H9 (cell line): ENCODE measurements at places on chromosomes 7 and 10. TPM values are rescaled to one million over a fixed set of nuclear protein-coding genes. Genes with fewer than 3 reads are reported as not detected.

PRSS1 gene
- total RNA-seq = not detected in 2 replicates

RAB19 gene
- total RNA-seq = 14.4 and 15.1 TPM in 2 replicates

GRCh38 chr10:94583124-94583523 is 37.5 kb downstream of the HELLS start:
- H3K27me3 ChIP-seq = no peaks in the 10 kb centered on the region
- no peak overlapping the region for H3K27ac ChIP-seq
- peaks cover 19% of the 10 kb centered on the region; the same call in 2 of the 3 replicates for H3K36me3 ChIP-seq
- no peak for DNase-seq
- H3K4me3 ChIP-seq = no peak overlapping the region
- no peaks in the 10 kb centered on the region for H3K4me1 ChIP-seq

PIK3CG gene
- total RNA-seq = not detected in 2 replicates

- no peaks in the 10 kb centered on the region for H3K36me3 ChIP-seq
- H3K4me3 ChIP-seq = no peak within 1 kb of the TSS
- H3K27ac ChIP-seq = no peak within 1 kb of the TSS
These were observed at the start of gene LRRC72 for GRCh38 chr7:16526742-16527540. TSS of gene LRRC72 (plus strand) at chr7:16526825. CDS start at chr7:16526953, 128 bp downstream.

PKD2L1 gene
- total RNA-seq = 0.20 TPM in 1 of 2 replicates, not detected in the other

OR2AE1 gene
- total RNA-seq = not detected in 2 replicates

GRCh38 chr10:121455377-121455776 is 142.9 kb downstream of the FGFR2 start:
- H3K4me3 ChIP-seq = no peak overlapping the region
- no peak overlapping the region for H3K27ac ChIP-seq
- H3K36me3 ChIP-seq = no peaks in the 10 kb centered on the region

GRCh38 chr10:29658984-29659965 is 24.5 kb upstream of the SVIL start:
- H3K27ac ChIP-seq = no peak overlapping the region
- H3K36me3 ChIP-seq = peaks cover 34% of the 10 kb centered on the region
- DNase-seq = no peak
- H3K4me1 ChIP-seq = peaks cover 5% of the 10 kb centered on the region
- no peaks in the 10 kb centered on the region for H3K27me3 ChIP-seq

DNA sequence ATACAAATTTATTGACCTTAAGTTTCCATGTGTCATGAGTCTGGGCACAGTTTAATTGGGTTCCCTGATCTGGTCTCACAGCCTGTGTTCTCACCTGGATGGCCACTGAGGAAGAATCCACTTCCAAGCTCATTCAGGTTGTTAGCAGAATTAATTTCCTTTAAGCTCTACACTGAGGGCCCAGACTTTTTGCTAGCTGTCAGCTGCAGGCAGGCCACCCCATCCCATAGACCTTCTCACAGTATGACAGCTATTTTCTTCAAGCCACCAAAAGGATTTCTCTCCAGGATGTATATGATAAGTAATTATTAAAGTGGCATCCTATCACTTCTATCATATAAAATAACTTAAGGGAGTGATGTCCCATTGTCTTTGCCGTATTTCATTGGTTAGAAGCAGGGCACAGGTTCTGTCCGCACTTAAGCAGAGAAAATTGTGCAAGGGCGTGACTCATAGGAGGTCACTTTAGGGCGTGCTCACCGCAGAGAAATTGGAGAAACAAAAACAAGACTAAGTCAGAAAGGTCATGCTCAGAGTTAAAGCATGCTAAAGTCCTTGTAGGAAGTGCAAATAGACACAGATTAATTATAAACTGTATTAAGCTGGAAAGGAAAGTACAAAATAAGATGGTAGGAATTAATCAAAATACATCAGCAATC is 109.9 kb downstream of the AHR start:
- H3K27ac ChIP-seq = no peak overlapping the region
- no peaks in the 10 kb centered on the region for H3K4me1 ChIP-seq
- no peaks in the 10 kb centered on the region for H3K36me3 ChIP-seq
- H3K4me3 ChIP-seq = no peak overlapping the region
- DNase-seq = no peak
- H3K27me3 ChIP-seq = no peaks in the 10 kb centered on the region

DNA sequence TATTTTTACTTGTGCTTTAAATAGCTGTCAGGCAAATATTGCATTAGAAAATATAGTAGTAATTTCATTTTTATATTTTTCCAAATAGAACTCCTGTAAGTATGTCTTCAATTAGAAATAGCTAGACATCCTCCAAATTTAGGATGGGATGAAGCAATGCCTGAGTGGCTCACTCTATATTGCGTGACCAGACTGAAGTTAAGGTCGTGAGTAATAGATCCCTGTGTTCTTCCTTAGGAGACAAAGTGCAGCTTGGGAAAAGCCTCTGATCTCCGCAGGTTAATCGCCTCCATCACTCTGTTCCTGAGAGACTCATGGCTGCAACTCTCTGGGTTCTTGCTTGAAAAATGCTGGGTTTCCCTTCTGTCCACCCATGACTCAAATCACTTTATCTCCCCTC is 484.8 kb upstream of the ANKRD30A start:
- H3K27ac ChIP-seq = no peak overlapping the region
- no peaks in the 10 kb centered on the region for H3K36me3 ChIP-seq
- no peak overlapping the region for H3K4me3 ChIP-seq
- DNase-seq = no peak

- H3K27ac ChIP-seq = no peak overlapping the region
- H3K4me3 ChIP-seq = no peak overlapping the region
- no peak for DNase-seq
These were observed 348.1 kb downstream of the GATA3 start for GRCh38 chr10:8402576-8402975.

GRCh38 chr7:18548534-18548933 is 53.0 kb downstream of the HDAC9 start:
- no peaks in the 10 kb centered on the region for H3K27me3 ChIP-seq
- peaks cover 3% of the 10 kb centered on the region; the same call in 1 of the 2 replicates for H3K4me1 ChIP-seq
- H3K36me3 ChIP-seq = no peaks in the 10 kb centered on the region; the same call in 2 of the 3 replicates
- H3K27ac ChIP-seq = no peak overlapping the region
- no peak for DNase-seq
- H3K4me3 ChIP-seq = no peak overlapping the region

INHBA gene
- 1.6 and 1.7 TPM in 2 replicates for total RNA-seq

HABP2 gene
- not detected in 2 replicates for total RNA-seq

DNA sequence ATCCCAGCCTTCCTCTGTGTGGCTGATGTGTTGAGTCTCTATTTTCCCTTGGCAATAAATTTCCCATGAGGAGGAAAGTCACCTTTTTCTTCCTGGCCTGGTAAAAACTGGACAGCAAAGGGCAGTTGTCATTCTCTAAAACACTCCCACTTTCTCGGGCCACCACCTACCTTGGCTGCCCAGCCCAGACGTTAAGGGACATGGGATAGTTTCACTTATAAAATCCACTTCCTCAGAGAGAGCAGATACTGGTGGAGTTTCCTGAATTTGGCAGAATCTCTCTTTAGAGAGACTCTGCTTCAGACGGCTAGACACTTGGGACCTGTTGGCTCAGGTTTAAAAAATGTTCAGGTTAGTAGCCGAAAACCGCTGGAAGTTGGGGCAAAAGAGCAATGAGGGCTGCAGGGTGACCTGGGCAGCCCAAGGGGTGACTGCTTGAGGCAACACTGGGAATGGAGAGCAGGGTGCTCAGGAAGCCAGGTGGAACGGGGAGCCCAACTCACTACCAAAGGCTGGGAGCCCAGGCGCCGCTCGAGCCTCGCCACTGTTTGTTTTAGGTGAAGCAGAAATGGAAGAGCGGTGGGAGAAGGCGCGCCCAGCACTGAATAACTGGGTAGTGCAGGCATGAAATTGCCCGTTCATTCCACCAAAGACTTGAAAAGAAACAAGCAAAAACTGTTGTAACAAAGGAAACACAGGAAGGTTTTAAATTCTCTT is 186.1 kb downstream of the TRIL start:
- no peaks in the 10 kb centered on the region for H3K27me3 ChIP-seq
- DNase-seq = no peak
- no peak overlapping the region for H3K27ac ChIP-seq
- H3K4me3 ChIP-seq = no peak overlapping the region; the same call in 2 of the 3 replicates
- H3K36me3 ChIP-seq = peaks cover 4% of the 10 kb centered on the region; the same call in 1 of the 2 replicates
- H3K4me1 ChIP-seq = no peaks in the 10 kb centered on the region

- H3K4me1 ChIP-seq = no peaks in the 10 kb centered on the region; the same call in 1 of the 2 replicates
- no peak overlapping the region for H3K4me3 ChIP-seq
- no peak overlapping the region for H3K27ac ChIP-seq
- no peaks in the 10 kb centered on the region for H3K27me3 ChIP-seq
- no peak for DNase-seq
These were observed 78.3 kb upstream of the CTBP2 start for GRCh38 chr10:125238682-125239081.

GRCh38 chr7:87784424-87784823 is 91.7 kb downstream of the SLC25A40 start:
- no peaks in the 10 kb centered on the region for H3K36me3 ChIP-seq
- DNase-seq = no peak
- no peak overlapping the region for H3K27ac ChIP-seq
- no peaks in the 10 kb centered on the region for H3K4me1 ChIP-seq

ZNF117 gene
- total RNA-seq = 11.6 and 13.6 TPM in 2 replicates

GRCh38 chr7:151601521-151602305 is 82.0 kb upstream of the RHEB start:
- no peak overlapping the region for H3K4me3 ChIP-seq
- no peak overlapping the region for H3K27ac ChIP-seq
- no peaks in the 10 kb centered on the region; the same call in 1 of the 2 replicates for H3K4me1 ChIP-seq
- H3K27me3 ChIP-seq = no peaks in the 10 kb centered on the region
- no peak for DNase-seq
- H3K36me3 ChIP-seq = no peaks in the 10 kb centered on the region

DNA sequence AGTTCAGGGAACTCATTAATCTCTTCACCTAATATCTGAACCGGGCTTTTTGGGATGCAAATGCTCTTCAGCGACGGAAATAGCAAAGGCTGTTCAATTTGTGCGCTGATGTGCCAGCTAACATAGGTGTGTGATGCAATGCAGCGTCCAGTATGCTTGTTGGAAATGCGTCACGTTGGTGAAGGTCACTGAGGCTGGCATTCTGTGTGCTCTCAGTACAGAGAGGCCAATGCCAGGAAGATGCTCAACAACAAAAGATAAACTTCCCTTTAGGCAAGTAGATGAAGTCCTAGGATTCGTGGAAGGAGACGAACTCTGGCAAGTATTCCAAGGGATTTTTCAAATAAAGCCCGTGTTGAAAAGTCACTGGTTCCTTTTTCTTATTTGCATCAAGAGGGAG is 649.5 kb upstream of the MKI67 start:
- peaks cover 2% of the 10 kb centered on the region; the same call in 1 of the 2 replicates for H3K4me1 ChIP-seq
- no peak overlapping the region for H3K27ac ChIP-seq
- DNase-seq = no peak

DNA sequence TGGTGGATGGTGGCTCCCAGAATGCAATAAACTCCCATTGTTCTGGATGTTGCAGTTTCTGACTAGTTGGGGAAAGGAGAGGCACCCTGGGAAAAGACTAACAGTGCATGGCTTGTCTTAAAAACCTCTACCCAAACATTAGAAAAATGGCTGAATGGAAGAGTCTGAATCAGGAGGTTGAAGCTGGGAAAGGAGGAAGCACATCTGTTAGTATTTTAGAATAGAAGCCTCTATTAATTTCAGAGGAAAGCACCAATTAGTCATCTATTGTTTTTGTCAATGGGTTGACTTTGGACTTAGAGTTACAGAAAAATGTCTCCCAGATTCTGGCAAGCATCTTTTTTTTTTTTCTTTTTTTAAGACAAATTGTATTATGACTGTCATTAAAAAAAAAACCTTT is 56.1 kb upstream of the ELMO1 start:
- H3K27me3 ChIP-seq = no peaks in the 10 kb centered on the region
- no peak for DNase-seq
- no peaks in the 10 kb centered on the region for H3K4me1 ChIP-seq
- no peak overlapping the region for H3K4me3 ChIP-seq
- H3K36me3 ChIP-seq = no peaks in the 10 kb centered on the region

EGFR gene
- 3.1 and 3.3 TPM in 2 replicates for total RNA-seq

DNA sequence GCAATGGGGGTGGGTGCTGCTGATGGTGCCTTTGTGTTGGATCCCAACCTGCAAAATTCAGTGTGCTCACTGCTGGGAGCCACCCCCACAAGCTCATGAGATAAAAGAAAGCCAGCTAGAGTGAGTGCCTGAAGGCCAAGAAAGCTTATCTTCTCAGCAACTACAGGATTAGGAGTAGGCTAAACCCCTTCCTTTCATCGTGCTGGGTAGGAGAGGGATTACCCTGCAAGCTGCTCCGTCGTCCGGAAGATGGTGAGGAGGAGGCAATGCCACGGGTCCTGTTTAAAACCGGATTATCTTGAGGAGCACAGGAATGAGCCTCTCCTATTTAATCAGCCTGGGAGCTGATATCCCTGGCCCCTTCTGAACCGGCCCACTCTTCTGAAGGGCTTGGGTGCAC is 258.0 kb downstream of the GALNT17 start:
- peaks cover 52% of the 10 kb centered on the region for H3K36me3 ChIP-seq
- H3K4me1 ChIP-seq = no peaks in the 10 kb centered on the region; the same call in 1 of the 2 replicates
- no peak for DNase-seq
- H3K4me3 ChIP-seq = no peak overlapping the region

TWIST1 gene
- not detected in 2 replicates for total RNA-seq

DNA sequence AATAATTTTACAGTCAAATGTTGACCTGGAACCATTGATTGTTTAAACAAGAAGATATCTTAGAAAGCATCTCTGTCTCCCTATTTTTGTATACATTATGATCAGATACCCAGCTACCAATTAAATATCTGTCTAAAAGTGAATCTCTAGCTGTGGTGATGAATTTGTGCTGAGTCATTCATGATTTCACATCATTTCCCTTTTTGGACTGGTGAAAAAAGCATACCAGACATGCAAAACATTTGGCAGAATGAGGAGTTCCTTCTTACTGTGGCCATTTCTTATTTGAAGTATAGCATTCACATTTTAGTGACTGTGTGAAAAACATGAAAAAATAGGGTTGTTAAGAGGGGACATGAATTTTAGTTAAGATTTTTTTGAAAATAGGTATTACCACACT is 98.0 kb upstream of the GATA3 start:
- DNase-seq = no peak
- H3K36me3 ChIP-seq = no peaks in the 10 kb centered on the region; the same call in 1 of the 2 replicates
- no peaks in the 10 kb centered on the region for H3K4me1 ChIP-seq
- no peak overlapping the region for H3K4me3 ChIP-seq

DNA sequence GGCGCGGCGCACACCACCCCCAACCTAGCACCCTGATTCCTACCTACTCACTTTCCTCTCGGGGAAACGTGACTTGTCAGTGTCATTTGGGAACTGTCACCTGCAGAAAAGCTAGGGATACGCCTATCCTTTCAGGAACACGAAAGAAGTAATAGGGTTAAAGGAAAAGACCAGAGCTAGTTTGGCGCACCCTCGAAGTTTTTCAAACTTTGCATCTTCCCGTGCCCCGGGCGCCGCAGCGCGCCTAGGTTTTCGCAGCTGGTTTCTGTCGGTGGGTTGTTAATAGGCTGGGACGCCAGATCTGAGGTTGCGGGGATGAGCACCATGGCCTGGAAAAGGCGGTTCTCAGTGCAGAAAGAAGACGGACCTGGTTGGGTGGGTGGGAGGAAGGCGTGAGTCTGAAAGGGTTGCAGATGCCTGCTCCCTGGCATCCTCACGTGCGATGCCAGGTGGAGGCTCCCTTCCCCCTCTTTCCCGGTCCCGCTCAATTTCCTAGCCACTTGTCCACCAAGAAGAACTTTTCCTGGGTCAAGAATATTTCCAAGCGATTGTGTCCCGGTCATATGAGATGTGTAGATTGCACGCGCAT is 568 bp upstream of the MEOX2 start:
- peak overlapping the region; percentile 83 for H3K4me3 ChIP-seq
- H3K27ac ChIP-seq = no peak overlapping the region
- H3K4me1 ChIP-seq = peaks cover 6% of the 10 kb centered on the region; the same call in 1 of the 2 replicates
- peak; percentile 36 for DNase-seq
- no peaks in the 10 kb centered on the region for H3K36me3 ChIP-seq
